ENCODE measurements at places on chromosomes 2 and 18. TPM values are rescaled to one million over a fixed set of nuclear protein-coding genes. Genes with fewer than 3 reads are reported as not detected.

The FAM237A gene
- not detected for total RNA-seq

The RAB11FIP5 gene
- total RNA-seq = 0.71 TPM

The RELCH gene
- 20.6 TPM for total RNA-seq

The SNTG2 gene
- total RNA-seq = 0.33 TPM

The SP140L gene
- total RNA-seq = 11.9 TPM

The CD302 gene
- total RNA-seq = 4.6 TPM

The DSC2 gene
- total RNA-seq = 11.1 TPM

The TRIM54 gene
- total RNA-seq = 0.14 TPM

The CPS1 gene
- 1.4 TPM for total RNA-seq

The KIAA2012 gene
- 0.19 TPM for total RNA-seq

The TUBA3E gene
- 0.05 TPM for total RNA-seq

The ESCO1 gene
- 28.5 TPM for total RNA-seq

The ZFAND2B gene
- 57.8 TPM for total RNA-seq

Measured in thymus (tissue), 14 donors.